ENCODE measurements at places on chromosomes 5 and 9.

DNA sequence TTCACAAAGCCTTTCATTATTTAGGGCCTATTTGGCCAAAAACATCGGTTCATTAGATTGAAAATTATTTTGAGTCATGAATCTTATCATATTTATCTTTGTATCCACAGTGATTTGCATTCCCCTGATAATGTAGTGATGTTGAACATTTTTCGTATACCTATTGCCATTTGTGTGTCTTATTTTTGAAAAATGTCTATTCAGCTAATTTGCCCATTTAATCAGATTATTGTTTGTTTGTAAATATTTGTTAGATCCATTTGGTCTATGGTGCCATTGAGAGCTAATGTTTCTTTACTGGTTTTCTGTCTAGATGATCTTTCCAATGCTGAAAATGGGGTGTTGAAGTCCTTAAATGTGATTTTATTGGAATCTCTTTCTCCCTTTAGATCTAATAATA is 439.2 kb upstream of the TYRP1 start:
- no peak overlapping the region for H3K4me3 ChIP-seq
- no peaks in the 10 kb centered on the region for H3K27me3 ChIP-seq
- no peak overlapping the region for H3K27ac ChIP-seq

- H3K27ac ChIP-seq, result no peak overlapping the region
- no peak for DNase-seq
- no peaks in the 10 kb centered on the region for H3K27me3 ChIP-seq
These were observed 424.5 kb downstream of the ENC1 start for GRCh38 chr5:74216012-74216411.

DNA sequence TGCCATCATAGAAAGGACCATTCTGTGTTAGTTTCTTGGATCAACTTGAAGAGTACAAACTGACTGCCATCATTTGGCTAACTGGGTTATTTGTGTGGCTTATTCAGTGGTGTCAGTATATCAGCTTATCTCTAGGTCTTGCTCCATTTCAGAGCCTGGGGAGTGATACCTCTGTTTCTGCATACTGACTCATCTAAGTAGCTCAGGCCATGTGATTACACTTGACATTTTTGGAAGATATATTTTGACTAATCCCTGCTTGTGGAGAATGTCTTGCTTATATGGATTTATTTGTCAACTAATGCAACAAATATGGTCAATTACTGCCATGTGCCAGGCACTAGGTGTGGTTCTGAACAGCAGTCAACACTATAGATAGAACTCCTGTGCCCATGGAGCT is 311.7 kb downstream of the YTHDC2 start:
- H3K4me1 ChIP-seq, result no peaks in the 10 kb centered on the region
- no peak overlapping the region for H3K27ac ChIP-seq
- no peaks in the 10 kb centered on the region for H3K36me3 ChIP-seq
- no peak for DNase-seq

DNA sequence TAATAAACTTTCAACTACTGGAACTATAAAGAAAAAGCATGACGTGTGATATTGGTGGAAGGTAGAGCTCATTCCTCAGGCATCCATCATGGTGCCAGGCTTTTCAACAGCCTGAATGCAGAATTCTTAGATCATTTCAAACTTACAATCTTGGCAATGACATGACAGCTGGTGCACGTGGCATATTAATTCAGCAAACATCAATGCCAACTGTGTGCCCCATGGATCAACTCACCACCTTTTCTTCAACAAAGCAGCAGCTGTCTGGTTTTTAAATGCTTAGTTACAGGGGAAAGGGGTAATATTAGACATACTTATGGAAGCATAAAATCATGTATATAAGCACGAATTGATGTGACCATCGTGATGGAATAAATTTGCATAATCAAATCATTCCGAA is 56.0 kb upstream of the OR13F1 start:
- H3K4me1 ChIP-seq, result no peaks in the 10 kb centered on the region
- no peak overlapping the region for H3K27ac ChIP-seq
- no peak for DNase-seq
- no peaks in the 10 kb centered on the region for H3K27me3 ChIP-seq

- no peak overlapping the region for H3K27ac ChIP-seq
- H3K27me3 ChIP-seq, result no peaks in the 10 kb centered on the region
- DNase-seq, result no peak
- no peaks in the 10 kb centered on the region for H3K4me1 ChIP-seq
- H3K4me3 ChIP-seq, result no peak overlapping the region
These were observed 814.2 kb upstream of the GRAMD2B start for GRCh38 chr5:125609011-125609410.

GRCh38 chr5:96459313-96460121 is 26.5 kb upstream of the PCSK1 start:
- no peak overlapping the region for H3K4me3 ChIP-seq
- DNase-seq, result no peak
- H3K27me3 ChIP-seq, result no peaks in the 10 kb centered on the region
- no peaks in the 10 kb centered on the region for H3K36me3 ChIP-seq
- H3K4me1 ChIP-seq, result no peaks in the 10 kb centered on the region

DNA sequence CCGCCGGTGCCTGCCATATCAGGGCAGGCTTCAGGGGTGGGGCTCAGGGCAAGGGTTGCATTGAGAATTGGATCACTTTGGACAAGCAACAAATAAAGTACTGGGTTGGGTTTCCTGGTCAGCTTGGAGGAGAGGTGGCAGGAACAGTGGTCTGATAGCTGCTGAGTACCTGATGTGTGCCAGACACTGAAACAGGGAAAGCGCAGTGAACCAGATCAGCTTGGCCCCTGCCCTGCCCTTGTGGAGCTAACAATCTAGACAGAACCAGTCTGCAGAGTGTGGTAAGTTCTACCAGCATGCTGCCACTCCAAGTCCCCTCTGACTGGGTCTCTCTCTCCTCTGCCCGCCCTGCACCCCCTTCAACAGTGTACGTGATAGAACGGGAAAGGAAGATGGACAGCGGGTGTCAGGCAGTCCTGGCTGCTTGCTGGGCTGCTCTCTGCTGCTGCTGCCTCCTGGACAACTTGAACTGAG is 53.4 kb downstream of the CYSTM1 start:
- DNase-seq, result no peak
- H3K36me3 ChIP-seq, result no peaks in the 10 kb centered on the region
- H3K4me1 ChIP-seq, result no peaks in the 10 kb centered on the region

DNA sequence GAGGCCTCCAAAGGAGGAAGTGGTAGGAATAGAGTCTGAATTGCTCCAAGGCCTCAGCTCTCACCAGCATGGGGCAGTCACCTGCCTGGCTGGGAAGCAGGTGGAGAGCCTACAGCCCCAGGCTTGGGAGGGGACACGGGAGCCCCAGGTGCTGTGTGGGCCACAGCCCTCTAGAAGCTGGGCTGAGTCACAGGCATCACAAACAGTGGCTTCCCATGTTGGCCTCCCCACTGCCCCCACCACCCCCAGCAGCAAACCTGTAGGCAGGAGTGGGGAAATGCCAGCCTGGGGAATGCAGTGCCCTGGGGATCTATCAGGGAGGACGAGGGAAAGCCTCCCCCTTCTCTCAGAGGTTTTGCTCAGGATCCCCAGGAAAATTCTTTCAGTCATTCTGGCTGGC is 309.6 kb downstream of the SLIT3 start:
- peaks cover 14% of the 10 kb centered on the region for H3K27me3 ChIP-seq
- no peaks in the 10 kb centered on the region for H3K4me1 ChIP-seq
- no peak overlapping the region for H3K4me3 ChIP-seq
- H3K27ac ChIP-seq, result no peak overlapping the region
- no peak for DNase-seq

All from activated naive CD4-positive, alpha-beta T cell treated with anti-CD3 and anti-CD28 coated beads, Interleukin-2, amount 10 ng/mL, durations not matched to agents 7 days and 5 days (primary cell).